ENCODE measurements at places on chromosomes 5 and 9.

- peak; percentile 49 for DNase-seq
Observed at GRCh38 chr5:88889189-88890069, 6.4 kb upstream of the MEF2C start.

DNA sequence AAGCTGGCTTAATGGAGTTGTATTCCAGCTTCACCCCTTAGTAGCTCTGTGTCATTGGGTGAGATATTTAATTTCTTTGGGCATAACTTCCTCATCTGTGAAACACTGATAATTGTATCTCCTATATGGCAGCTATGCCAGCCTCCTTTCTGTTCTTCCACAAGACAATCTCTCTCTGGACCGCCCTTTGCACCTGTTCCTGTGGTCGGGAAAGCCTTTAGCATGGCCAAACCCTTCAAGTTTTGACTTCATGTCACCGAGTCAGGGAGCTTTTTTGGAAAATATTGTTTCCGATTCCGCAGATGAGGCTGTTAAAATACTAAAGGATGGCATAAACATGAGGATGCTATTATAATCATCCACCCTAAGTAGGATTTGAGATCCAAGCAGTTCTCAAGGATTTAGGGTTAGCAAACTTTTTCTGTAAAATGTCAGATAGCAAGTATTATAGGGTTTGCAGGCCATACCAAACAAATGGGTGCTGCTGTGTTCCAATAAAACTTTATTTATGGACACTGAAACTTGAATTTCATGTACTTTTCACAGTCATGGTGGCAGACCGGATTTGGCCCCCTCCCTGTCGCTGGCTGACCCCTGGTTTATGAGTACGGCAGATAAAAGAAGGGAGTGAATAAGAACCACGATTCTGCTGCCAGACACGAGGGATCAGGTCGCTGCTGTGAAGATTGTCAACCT lies 695 bp upstream of the NDFIP1 start:
- DNase-seq: no peak

DNA sequence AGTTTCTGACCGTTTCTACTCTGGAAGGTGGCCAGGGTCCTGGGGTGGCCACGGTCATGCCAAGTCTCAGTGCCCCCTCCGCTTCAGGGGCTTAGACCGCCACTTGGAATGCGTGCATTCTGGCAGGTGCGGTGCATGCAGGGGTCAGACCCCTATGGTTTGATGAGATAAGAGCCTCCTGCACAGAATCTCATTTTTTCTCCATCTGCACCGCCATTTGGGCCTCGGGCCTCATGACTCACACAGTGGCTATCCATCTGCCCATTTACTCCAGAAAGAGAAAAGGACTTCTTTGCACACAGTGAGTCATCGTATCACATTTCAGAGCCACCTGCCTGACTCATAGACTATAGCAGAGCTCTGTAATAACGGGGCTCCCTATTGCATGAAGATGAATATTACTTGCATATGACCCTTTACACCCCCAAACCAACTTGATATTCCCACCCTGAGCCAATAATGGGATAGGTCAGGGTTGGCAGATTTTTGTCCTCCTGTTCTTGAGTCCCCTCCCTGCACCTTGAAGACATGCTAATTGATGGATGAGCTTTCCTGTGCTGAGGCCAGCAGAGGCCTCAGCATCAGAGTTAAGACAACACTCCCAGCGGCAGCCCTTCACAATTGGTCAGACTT lies 157.4 kb downstream of the NR3C1 start:
- peak; percentile 44 for DNase-seq

- DNase-seq: no peak
Observed at GRCh38 chr9:134930398-134930797, 12.7 kb upstream of the FCN1 start.

GRCh38 chr9:125255781-125256391 lies 5.7 kb upstream of the GAPVD1 start:
- DNase-seq: peak; percentile 38

- no peak for DNase-seq
Observed at GRCh38 chr5:81154725-81155124, 78.4 kb upstream of the CKMT2 start.

GRCh38 chr5:9625731-9626130 lies 4.4 kb downstream of the TAS2R1 start:
- no peak for DNase-seq

DNA sequence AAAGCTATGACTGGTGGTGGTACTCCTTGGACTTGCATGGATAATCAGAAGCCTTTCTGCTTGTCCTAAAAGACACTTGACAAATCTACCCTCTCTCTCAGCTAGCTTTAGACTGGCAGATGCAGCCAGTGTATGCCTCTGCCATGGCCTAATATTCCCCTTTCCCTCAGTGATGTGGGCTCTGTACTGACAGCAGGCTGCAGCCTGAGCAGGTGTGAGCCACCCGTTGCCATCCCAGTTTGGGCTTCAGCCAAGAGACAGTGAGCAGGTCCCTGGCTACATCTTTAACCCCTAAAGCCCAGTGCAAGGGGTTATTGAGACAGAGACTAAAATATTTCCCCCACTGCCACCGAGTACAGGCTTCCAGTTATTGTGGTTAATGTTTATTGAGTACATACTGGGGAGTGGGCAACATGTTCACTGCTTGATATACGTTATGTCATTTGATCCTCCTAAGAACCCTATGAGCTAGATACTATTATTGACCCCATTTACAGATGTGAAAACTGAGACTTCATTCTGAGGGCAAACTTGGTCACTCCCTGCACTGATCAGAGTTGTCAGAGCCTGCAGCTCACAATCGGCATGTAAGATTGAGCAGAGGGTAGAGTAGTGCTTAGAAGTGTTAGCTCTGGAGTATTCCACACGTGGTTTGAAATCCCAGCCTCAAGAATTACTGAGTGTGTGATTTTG lies 254.2 kb downstream of the ARHGAP26 start:
- DNase-seq: no peak

DNA sequence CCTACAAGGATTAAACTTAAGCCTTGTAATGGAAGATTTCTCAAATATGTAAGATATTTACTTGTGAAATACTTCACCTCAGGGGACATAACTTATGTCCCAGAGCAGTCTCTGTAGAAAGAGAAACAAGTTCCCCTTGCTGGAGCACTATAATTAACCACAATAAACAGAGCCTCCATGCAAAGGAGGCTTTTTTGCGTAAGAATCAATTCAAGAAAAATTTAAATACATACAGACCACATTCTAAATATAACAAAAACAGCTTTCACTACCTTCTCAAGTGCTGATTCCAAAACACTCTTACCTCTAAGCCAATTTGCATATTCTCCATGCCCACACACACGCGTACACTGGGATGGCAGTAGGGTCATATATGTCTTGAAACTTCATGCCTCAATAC lies 30.7 kb upstream of the CCNB1 start:
- no peak for DNase-seq

DNA sequence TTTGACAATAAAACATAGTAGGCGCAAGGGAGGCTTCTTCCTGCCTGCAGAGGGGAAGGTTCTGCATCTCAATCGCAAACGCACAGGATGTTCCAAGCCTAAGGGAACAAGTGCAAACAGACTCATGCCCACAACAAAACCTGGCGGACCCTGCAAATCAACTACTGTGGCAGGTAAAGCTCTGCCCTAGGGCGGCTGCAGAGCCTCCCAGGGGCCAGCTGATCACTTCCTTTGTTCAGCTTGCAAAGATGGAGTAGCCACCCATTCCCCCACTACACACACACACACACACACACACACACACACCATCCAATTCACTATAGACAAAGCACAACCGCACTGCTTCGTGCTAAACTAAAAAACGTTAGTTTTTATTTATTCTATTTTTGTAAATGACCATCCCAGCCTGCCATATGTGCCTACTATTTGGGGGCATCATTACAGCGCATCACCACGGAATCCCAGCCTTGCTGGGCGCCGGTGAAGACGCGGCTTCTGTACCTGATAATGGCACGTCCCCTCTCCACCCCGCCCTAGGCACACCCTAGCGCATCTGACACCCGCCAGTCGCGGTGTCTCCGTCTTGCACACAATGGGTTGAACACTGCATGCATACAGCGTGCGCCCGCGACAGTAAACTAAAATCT lies 57.6 kb downstream of the DPYSL3 start:
- no peak for DNase-seq

- DNase-seq: no peak
Observed at GRCh38 chr5:79075646-79076426, 6.3 kb downstream of the BHMT2 start.

GRCh38 chr5:34929134-34929719 lies at the start of gene DNAJC21:
Gene DNAJC21 (plus strand): TSS chr5:34929559. CDS start chr5:34929820, 261 bp downstream.
- DNase-seq: peak; percentile 99

DNA sequence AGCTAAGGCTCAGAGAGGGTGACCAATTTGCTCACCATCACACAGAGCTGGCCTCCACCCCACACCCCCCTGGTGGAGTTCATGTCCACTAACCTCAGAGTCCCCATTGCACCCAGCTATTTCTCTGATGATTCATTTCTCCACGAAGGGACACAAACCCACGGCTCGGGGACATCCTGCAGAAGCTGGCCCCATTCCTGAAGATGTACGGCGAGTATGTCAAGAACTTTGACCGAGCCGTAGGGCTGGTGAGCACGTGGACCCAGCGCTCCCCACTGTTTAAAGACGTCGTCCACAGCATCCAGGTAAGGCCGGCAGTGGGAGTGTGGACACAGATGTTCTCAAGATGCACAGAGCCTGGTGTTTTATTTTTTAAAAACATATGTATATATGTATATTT lies 52.6 kb upstream of the SUSD3 start:
- DNase-seq: no peak

- no peak for DNase-seq
Observed at GRCh38 chr9:5428794-5429528, 8.8 kb downstream of the PLGRKT start.

DNA sequence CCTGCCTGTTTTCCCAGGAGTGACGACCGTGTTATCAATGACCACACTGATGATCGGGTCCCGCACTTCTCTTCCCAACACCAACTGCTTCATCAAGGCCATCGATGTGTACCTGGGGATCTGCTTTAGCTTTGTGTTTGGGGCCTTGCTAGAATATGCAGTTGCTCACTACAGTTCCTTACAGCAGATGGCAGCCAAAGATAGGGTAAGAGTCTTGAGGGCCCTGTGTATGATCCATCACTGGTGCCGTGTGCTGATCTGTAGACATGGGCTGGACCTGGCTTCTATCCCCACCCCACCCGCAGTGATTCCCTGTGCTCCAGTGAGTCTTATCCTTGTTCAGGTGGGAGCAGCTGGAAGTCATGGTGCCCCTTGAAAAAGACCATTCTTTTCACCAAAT lies 26.0 kb downstream of the GABRP start:
- DNase-seq: peak; percentile 67

DNA sequence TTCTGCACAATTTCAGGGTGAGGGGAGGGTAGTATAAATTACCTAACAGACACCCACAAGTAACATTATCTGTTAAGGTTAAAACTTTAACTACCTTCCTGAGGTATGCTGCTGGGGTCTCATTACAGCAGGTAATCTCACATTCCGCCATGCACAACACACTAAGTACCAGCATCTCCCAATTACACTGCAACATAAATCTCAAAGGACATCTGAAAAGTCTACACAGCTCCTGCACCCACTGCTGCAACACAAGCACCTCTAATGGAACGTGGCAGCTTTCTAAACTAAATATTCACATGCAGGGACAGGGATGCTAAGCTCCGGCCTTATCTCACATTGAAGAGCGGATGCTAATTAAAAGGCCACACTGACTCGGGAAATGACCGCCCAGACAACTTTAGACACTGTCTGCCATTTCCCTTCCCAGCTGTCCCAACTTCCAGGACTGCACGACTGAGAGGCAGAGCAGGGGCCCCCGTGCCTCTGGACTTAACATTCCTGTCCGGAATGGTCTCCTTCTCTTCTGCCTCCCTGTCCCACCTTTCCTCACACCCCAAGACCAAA lies 45.9 kb downstream of the PSMB7 start:
- DNase-seq: no peak

- DNase-seq: no peak
Observed at GRCh38 chr9:113930390-113930783, 54.3 kb downstream of the ZNF618 start.

- peak; percentile 21 for DNase-seq
Observed at GRCh38 chr5:149227168-149227826, 44.4 kb upstream of the AFAP1L1 start.

GRCh38 chr5:167982-168660 lies 23.2 kb upstream of the LRRC14B start:
- DNase-seq: peak; percentile 36

DNA sequence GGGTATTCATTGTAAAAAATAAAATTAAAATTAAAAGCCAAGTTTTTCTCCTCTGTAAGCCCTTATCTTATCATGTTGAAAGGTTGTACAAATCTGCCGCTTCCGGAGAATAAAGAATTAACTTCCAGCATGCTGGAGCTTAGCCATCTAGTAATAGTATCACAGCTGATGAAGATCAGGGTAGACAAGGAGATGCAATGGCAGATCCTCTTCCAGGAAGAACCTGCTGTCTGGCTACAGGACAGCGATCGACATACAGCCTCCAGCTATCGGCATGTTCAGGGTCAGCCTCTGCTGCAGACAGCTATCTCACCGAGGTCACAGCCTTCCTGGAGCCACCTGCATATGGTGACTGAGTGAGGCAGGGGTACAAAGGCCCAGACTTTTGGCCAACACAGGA lies 82.6 kb downstream of the MED27 start:
- no peak for DNase-seq

GRCh38 chr5:178981381-178981780 lies 13.7 kb downstream of the GRM6 start:
- DNase-seq: no peak

- DNase-seq: no peak
Observed at GRCh38 chr5:172151661-172152210, 36.3 kb downstream of the STK10 start.

GRCh38 chr5:134177369-134178095 lies 782 bp upstream of the SKP1 start:
- peak; percentile 73 for DNase-seq

DNA sequence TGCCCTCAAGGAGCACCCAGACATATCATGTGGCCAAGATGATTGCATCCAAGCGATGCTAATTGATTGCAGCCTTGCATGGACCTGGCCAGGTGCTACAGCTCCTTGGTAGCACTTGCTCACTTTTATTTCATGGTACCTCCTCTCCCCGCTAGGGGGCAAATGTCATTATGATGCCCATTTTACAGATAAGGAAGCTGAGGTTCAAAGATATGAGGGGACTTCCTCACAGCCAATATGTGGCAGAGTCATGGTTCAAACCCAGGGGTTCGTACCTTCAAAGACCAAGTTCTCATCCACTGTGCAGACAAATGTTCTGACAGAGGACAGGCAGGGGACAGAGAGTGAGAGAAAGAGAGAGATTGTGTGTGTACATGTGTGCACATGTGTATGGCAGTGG lies 21.9 kb upstream of the KCNMB1 start:
- no peak for DNase-seq

Data from hepatocyte (in vitro differentiated cells).